Amniotic stem cell (primary cell): ENCODE measurements at places on chromosomes 3 and 15.

DNA sequence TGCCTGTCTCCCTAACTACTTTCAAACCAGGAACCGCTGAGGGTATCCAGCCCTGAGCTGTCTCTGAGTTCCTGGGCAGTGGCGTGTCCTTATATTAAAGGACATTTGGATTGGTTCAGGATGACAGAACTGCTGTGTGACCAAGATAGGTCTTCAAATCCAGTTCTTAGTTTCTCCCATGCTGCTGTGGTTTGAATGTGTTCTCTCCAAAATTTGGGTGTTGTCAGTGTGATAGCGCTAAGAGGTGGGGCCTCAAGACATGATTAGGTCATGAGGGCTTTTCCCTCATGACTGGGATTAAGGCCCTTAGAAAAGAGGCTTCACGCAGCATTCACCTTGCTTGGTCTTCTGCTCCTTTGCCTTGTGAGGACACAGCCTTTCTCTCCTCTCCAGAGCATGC is 376.5 kb upstream of the TPM1 start:
- DNase-seq, result no peak

DNA sequence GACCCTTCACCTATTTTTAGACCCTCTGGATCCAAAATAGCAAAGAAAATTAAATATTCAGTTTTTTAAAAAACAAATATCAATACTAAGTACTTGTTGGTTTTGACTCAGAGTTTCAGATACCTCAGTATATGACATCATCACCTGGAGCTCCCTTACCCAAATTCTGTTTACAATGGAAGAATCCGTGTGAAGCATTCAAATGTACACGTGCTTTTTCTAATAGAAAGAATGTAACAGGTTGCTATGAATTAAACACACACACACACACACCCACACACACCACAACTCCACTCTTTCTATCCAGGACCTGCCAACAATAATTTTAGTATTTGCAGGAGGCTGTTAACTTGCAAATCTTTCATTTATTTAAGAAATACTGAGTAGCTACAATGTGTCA is 221.8 kb downstream of the THRB start:
- DNase-seq, result no peak

GRCh38 chr15:21262851-21263425 is 177.4 kb downstream of the POTEB3 start:
- no peak for DNase-seq

DNA sequence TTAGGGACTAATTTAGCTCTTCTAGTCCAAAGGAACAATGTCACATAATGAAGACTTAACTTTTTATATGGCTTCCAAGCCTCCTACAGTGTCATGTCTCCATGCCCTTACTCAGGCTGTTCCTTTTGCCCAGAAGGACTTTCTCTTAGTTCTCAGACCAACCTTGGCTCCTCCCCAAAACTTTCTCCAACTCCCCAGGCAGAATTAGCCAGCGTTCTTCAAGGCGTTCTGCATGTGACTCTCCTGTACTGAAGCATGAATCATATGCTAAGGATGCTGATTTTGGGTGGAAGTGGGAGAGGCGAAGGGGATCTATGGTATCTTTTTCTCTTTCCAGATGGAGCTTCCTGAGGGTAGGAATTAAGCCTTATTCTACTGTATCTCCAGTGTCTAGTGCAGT is 335.1 kb upstream of the ICE2 start:
- no peak for DNase-seq

DNA sequence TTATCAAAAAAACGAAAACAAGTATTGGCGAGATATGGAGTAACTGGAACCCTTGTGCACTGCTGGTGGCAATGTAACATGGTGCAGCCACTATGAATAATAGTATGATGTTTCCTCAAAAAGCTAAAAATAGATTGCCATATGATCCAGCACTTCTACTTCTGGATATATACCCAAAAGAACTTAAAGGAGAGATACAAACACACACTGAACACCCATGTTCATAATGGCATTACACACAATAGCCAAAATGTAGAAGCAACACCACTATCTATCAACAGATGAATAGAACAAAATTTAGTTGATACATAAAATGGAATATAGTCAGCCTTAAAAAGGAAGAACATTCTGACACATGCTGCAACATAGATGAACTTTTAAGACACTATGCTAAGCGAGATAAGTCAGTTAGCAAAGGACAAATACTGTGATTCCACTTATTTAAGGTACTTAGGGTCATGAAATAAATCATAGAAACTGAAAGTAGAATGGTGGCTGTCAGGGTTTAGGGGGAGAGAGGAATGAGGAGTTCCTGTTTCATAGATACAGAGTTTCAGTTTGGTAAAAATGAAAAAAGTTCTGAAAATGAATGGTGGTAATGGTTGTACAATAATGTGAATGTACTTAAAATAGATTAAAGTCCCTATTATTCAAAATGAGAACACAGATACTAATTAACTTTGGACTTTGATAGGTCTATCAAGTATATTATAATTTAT is 59.4 kb upstream of the IMPG2 start:
- no peak for DNase-seq

DNA sequence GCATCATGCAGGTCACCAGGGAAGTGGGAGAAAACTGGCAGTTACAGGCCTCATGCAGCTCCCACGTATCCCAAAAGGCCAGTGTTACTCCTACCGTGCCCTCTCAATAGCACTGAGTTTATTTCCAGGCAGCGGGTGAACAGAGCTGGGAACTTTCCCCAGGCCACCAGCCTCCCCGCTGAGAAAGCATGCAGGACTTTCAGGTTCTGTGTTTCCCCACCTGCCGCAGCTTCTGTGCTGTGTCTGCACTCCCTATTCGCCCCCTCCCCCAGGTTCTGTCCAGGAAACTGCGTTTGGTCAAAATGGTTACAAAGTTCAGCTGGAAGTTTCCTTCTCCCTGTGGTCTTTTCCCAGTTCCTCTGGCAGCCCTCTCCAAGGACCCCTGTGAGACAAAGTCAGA is 21.4 kb downstream of the NEK11 start:
- DNase-seq, result no peak

DNA sequence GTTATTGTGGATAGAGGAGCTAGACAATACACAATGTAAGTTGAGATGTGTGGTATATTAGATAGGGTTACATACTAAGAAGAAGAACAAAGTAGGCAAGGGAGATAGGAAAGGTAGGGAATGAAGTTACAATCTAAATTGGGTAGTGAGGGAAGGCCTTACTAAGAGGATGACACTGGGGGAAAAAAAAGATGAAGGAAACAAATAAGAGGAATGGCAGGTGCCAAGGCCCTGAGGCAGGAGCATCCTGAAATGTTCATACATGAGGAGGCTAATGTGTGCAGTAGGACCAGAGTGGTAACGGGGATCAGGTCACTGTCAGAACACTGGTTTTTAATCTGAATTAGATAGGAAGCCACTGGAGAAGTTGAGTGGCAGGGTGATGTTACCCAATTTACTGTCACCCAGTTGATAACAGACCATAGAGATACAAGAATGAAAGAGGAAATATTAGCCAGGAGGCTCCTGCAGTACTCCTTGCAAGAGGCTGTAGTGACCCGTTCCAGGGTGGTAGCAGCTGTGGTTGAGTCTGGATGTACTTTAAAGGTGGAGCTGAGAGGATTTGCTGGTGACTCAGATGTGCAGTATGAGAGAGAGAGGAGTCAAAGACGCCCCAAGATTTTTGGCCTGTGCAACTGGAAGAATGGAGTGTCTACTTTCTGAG is 14.4 kb downstream of the RTP1 start:
- no peak for DNase-seq

GRCh38 chr3:15860014-15860934 is 62.5 kb upstream of the ANKRD28 start:
- DNase-seq, result peak; percentile 9

GRCh38 chr3:38097446-38098375 is 39.2 kb downstream of the ACAA1 start:
- DNase-seq, result no peak

- DNase-seq, result no peak
Measured at GRCh38 chr3:188365184-188365583, 211.2 kb downstream of the LPP start.

DNA sequence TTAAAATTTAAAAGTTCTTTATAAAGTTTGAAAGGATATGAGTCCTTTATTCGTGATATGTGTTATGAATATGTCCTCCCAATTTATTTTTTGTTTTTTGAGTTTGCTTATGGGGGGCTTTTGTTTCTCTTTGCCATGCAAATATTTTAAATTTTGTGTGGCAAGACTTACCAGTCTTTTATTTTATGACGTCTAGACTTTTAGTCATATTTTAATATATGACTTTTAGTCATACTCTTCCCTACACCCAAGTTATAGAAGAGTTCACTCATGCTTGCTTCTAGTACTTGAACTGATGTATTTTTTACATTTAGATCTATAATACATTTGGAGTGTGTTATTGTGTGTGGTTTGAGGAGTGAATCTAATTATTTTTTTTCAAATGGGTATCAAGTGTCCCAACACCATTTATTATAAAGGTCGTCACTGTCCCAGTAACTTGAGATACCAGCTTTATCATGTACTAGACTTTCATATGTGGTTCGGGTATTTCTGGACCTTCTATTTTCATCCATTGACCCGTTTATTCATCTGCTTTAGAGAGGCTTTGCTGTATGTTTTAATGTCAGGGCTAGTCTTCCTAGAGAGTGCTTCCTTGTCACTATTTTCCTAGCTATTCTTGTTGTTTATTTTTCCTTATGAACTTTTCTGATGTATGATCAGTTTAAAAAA is 755 bp downstream of the PARP15 start:
- DNase-seq, result no peak

GRCh38 chr3:111613294-111613693 is 18.1 kb upstream of the ZBED2 start:
- DNase-seq, result no peak

GRCh38 chr3:39260957-39261356 is 18.9 kb downstream of the CX3CR1 start:
- peak; percentile 24 for DNase-seq

GRCh38 chr15:91291673-91292072 is 191.6 kb downstream of the SV2B start:
- no peak for DNase-seq

DNA sequence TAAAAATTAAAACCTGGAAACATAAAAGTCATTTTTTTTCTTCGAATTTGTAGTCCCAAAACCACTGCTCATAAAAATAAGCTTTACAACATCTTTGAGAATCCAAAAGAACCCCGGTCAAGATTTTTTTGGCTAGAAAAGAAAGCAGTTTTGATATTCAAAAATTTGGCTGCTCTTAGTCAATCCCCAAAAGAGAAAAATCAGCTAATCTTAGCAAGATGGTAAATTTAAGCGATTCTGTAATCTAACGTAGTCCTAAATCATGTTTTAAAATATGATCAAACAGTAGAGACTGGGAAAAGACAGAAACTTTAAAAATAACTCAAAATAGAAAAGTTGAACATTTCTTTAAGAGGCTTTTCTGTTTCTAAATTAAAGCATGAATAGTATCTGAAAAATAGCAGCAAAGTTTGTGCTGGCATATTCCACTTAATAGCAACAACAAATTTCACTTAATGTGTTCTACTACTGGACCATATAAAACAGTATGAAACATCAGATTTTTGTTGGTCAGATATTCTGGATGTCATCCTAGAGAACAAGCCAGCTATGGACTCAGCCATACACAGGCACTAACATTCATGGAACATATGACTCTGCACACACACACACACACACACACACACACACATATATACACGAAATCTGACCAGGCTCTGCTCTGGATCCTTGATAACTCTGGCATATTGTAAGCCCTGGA is 19.1 kb upstream of the NR2F2 start:
- no peak for DNase-seq

GRCh38 chr3:49869525-49870126 is at the start of gene CAMKV:
CAMKV (minus strand) TSS chr3:49869906; CDS start chr3:49862388, 7,518 bp downstream.
- no peak for DNase-seq

DNA sequence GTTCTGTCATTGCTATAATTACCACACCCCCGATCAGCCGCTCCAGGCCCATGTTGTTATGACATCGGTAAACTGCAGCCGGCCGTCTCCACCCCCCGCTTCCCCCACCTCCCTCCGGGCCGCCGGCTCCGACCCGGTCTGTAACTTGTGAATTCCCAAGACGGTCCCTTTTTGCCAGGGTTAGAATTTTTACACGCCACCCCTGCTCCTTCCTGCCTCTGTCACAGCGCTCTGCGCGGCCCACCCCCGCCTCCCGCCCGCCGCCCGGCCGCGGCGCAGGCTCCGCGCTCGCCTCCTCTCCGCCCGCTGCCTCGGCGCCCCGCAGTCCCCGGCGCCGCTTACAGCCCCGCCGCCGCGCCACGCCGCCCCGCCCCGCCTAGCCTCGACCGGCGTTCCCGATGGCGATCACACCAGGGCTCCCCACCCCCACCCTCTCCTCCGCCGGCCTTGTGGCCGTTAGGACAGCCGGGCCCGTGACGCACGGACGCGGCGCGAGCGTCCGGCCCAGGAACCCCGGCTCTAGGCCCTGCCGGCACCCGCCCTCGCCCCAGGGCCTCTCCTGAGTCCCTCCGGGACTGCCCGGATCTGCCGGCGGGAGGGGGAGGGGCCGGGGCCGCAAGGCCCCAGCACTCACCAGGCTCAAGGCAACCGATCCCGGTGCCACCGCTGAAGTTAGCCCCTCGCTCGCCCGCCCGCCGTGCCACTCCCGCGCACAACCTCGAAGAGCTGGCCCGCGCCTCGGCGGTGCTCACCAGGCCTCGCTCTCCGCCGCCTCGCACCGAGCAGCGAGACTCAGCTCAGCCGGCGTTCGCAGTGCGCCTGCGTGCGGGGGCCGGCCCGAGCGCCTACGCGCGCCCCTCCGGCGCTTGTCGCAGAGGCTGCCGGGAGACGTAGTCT is at the start of gene KPNA1:
Gene KPNA1, minus strand, starts transcription at position 817 of the 897 bp plus-strand sequence. CDS start 18,374 bp downstream, outside the sequence.
- peak; percentile 59 for DNase-seq

GRCh38 chr3:171365489-171365888 is 94.7 kb downstream of the TNIK start:
- no peak for DNase-seq
